ENCODE measurements at places on chromosomes 3 and 15. TPM values are rescaled to one million over a fixed set of nuclear protein-coding genes. Genes with fewer than 3 reads are reported as not detected.

ATP10A gene
- 17.4 TPM for polyA plus RNA-seq

MRPL3 gene
- polyA plus RNA-seq: 101 TPM

NECTIN3 gene
- not detected for polyA plus RNA-seq

CCK gene
- polyA plus RNA-seq: not detected

SPATA12 gene
- polyA plus RNA-seq: not detected

HTR3E gene
- not detected for polyA plus RNA-seq

WDR93 gene
- polyA plus RNA-seq: 0.16 TPM

SIDT1 gene
- polyA plus RNA-seq: 33.2 TPM

ZDHHC19 gene
- not detected for polyA plus RNA-seq

MLF1 gene
- 6.6 TPM for polyA plus RNA-seq

GOLGA8J gene
- polyA plus RNA-seq: not detected

DISP2 gene
- 0.38 TPM for polyA plus RNA-seq

KIF7 gene
- polyA plus RNA-seq: not detected

HRG gene
- not detected for polyA plus RNA-seq

CHST14 gene
- 1.9 TPM for polyA plus RNA-seq

ARPIN gene
- polyA plus RNA-seq: 0.23 TPM

ANXA2 gene
- 849 TPM for polyA plus RNA-seq

CCR4 gene
- polyA plus RNA-seq: not detected

RASA2 gene
- polyA plus RNA-seq: 48.7 TPM

CPN2 gene
- not detected for polyA plus RNA-seq

RPP14 gene
- polyA plus RNA-seq: 2.7 TPM

TSC22D2 gene
- polyA plus RNA-seq: 10.4 TPM

PP2D1 gene
- polyA plus RNA-seq: 0.91 TPM

KBTBD13 gene
- polyA plus RNA-seq: not detected

TYRO3 gene
- polyA plus RNA-seq: 0.95 TPM

FSIP1 gene
- 1.3 TPM for polyA plus RNA-seq

RPL39L gene
- polyA plus RNA-seq: 33.5 TPM

ROPN1 gene
- polyA plus RNA-seq: not detected

CD200R1 gene
- 1.4 TPM for polyA plus RNA-seq

GOLGA8R gene
- polyA plus RNA-seq: 0.70 TPM

TICRR gene
- polyA plus RNA-seq: not detected

ENTPD3 gene
- not detected for polyA plus RNA-seq

USP19 gene
- 43.7 TPM for polyA plus RNA-seq

KNG1 gene
- not detected for polyA plus RNA-seq

ANKRD34C gene
- not detected for polyA plus RNA-seq

KAT2B gene
- 2.5 TPM for polyA plus RNA-seq

TM4SF4 gene
- polyA plus RNA-seq: not detected

Data from immature natural killer cell (primary cell).